ENCODE measurements at places on chromosomes 4 and X.
A peak's percentile ranks its signal among the peaks of the same experiment; 100 is the strongest.

GRCh38 chr4:78119698-78120097 lies 62.6 kb downstream of the FRAS1 start:
- no peak for DNase-seq

DNA sequence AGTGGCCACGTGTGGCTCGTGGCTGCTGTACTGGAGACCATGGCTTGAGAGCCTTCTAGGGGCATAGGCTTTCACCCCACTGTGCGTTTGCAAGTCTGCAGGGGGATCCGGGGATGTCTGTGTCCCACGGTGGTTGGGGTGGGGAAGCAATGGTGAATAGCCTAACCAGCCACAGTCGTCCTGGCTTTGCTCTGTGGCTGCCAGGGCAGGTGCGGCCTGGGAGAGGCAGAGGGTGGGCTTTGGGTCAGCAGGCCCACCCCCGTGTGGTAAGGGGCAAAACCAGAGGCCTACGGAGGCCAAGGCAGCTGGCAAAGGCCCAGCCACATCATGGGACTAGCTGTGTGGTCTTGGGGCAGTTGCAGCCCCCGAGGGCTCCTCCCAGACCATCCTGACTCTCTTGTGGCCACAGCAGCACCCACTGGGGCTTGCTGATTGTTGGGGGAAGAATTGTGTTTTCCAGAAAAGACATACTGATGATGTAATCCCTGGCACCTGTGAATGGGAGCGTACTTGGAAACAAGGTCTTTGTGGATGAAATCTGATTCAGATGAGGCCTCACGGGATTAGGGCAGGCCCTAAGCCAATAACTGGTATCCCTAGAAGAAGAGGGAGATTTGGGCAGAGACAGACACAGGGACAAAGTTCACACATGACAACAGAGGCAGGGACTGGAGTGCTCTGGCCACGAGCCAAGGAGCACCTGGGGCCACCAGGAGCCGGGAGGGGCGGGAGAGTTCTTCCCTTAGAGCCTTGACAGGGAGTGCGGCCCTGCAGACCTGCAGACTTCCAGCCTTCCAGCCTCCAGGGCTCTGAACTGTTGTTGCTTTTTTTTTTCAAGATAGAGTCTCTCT lies 2.9 kb downstream of the CPZ start:
- DNase-seq = no peak

- DNase-seq = no peak
Measured at GRCh38 chrX:110989447-110989846, 106.5 kb upstream of the PAK3 start.

DNA sequence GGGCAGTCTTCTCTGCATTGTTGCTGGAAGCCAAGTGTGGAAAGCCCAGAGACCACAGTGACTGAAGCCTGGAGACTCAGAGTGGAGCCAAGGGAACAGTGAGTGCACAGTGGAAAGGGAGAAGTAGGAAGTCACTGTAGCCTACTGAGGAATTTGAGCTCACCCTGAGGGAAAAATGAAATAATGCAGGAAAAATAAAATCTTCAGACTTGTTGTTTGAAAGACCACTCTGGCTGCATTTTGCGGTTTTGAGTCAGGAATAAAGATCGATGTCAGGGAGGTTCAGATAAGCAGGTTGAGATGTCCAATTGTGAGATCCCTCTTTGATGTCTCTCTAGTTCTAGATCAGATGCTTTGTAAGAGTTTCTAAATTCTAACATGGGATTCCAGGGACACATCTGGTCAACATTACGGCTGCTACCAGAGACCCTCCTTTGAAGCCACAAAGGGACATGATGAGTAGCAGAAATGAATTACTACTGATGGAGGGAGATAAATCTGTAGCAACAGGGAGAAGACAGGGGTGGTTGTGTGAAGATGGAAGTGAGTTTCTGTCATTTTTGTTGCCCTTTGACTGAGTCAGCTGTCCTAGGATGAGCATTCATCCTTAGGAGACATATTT lies 8.4 kb downstream of the ADH4 start:
- DNase-seq = no peak

GRCh38 chr4:7467471-7467870 lies 32.7 kb upstream of the PSAPL1 start:
- DNase-seq = no peak

- DNase-seq = no peak
Measured at GRCh38 chr4:115159141-115159540, 45.7 kb upstream of the NDST4 start.

GRCh38 chr4:8592366-8593263 lies at the start of gene CPZ:
Gene CPZ (plus strand): TSS chr4:8592765. CDS start chr4:8592834, 69 bp downstream.
- DNase-seq = no peak

DNA sequence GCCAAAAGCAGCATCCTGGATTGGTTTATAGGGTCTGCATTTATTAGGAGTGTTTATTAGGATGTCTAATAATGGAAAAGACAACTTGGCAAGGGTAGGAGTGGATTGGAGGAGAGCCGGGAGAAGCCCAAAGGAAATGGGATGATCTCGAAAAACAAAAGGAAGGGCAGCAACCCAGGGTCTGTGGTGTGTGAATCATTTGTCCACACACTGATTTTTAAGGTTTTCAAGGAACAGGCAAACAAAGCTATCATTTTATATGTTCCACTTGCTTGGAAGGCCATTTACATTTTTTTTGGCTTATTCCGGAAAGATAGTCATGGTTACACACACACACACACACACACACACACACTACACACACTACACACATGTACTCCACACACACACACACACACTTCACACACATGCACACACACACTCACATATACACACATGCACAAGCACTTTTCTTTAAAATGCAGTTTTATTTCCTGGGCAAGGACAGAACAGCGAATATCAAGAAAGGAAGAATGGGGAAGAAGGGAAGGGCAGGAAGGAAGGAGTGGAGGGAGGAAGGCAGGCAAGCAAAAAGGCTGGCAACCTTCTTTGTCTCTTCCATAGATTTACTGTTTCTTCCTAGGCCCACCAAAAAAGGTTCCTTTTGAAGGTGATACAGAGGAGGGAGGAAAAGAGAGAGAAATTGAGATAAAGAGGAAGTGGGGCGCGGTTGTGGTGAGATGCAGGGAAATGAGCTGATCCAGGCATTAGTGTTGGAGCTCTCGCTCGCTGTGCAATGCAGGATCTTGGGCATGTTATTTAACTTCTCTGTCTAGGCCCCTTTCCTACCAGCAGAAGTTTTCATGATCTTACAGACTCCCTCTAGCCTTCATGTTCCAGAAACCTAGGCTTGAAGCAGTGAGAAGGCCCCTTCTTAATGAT lies 88.6 kb upstream of the MAML3 start:
- no peak for DNase-seq

- DNase-seq = no peak
Measured at GRCh38 chrX:153794897-153795816, 689 bp downstream of the SSR4 start.

- no peak for DNase-seq
Measured at GRCh38 chrX:150715184-150715583, 22.0 kb downstream of the MTMR1 start.

DNA sequence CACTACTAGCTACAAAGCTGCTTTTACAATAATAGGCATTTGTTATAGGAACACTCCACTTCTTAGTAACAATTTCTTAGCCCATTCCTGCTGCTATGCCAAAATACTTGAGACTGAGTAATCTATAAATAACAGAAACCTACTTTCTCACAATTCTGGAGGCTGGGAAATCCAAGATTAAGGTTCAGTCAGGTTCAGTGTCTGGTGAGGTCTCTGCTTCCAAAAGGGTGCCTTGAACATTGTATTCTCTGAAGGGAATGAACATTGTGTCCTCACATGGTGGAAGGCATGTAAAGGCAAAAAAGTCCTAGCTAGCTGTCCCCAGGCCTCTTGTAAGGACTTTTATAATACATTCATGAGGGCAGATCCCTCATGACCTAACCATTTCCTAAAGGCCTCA lies 7.0 kb downstream of the SLC9B1 start:
- DNase-seq = no peak

GRCh38 chr4:67436742-67437141 lies 108.6 kb downstream of the CENPC start:
- no peak for DNase-seq

DNA sequence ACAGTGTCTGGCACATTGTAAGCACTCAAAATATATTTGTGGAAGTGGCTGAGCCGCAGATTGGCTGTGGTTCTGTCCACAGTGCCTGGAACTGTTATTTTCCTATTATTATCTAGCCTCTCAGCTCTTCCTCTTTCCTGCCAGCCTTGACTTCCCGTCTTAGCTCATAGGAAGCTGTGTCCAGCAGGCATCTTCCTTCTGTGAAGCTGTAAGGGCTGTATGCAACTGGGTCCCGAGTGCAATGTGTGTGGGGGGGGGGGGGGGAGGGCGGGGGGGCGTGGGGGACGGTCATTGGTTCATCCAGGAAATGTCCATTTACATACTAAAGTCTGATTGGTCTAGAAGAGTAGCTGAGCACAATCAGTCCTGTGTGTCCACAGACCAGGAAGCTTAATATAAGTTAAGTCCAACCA lies 210.7 kb downstream of the PDGFRA start:
- peak; percentile 16 for DNase-seq

DNA sequence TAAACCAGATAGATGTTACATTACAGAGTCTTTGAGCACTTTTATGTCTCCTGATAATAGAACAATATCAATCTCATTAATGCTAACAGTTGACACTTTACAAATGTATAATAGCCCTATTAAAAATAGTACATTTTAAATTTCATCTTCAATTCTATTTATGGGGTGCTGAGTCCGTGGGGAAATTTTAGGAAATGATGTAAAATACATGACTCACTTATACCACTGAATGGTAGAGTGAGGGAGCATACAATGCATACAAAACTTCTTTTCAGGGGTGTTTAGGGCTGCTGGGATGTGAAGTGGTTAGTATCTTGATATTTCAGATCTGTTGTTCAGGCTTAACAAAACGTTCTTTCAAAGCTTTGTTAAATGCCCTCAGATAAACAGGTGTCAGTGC lies 696.2 kb downstream of the TRAM1L1 start:
- DNase-seq = no peak

DNA sequence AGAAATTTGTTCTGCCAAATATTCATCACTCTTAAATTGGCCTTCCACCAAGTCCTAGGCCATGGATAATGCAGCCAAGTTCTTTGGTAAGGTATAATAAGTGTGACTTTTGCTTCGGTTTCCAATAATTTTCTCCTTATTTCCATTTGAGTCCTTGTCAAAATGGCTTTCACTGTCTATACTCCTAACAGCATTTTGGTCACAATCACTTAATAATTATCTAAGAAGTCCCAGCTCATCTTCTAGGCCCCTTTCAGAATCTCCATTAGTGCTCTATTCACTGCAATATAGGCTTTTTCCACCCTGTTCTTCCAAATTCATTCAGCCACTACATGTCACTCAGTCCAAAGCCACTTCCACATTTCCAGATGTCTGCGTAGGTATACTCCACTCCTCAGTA lies 51.0 kb upstream of the SPIN4 start:
- DNase-seq = no peak

GRCh38 chrX:53004038-53004437 lies 44.6 kb upstream of the GPR173 start:
- DNase-seq = no peak

DNA sequence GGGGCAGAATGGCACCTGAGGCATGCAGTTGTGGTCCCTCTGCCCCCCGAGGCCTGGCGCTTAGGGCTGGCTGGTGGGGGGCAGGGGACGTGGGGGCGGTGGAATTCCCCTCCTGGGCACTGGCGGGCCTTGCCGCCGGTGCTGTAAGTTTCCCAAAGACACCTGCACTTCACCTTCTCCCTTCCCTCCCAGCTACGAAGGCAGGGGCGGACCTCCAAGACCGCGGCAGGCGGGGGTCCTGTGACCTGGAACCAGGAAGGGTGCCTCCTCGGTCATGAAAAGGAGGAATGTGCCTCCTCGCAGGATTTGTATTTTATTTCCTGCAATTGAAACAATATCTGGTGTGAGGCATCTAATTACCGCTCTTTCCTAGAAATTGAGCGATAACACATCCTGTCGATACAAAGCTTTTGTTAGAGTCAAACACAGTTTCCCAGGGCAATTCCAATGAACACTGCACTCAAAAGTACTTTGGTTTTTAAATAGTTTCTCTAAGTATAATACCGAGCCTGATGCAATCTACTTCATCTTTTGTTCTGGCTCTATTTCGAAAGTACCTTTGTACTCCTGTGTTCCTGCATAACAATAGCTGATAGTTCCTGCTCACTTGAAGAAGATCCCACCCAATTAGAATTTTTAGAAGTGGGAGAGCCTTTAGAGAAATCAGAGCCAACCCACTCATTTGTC lies 12.3 kb upstream of the ADRA2C start:
- no peak for DNase-seq

DNA sequence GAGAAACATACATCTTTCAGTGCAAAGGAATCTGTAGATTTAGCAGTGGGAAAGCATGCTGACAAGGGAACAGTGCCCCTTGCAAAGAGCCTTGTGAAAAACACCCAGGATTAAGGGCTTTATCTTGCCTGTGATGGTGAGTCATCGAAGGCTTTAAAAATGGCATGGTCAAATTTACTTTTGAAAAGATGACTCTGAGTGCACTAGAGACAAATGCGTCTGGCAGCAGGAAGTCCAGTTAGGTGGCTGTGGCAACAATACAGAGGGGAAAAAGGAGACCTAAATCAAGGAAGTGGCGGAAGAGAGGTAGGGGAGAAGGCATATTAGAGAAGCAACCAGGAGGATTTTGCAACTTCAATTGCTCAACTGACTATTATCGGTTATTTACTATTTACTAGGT lies 472.6 kb upstream of the CPEB2 start:
- DNase-seq = no peak

GRCh38 chrX:39328661-39329060 lies 527.4 kb downstream of the MID1IP1 start:
- DNase-seq = no peak

GRCh38 chr4:146379744-146380143 lies 142.0 kb downstream of the SLC10A7 start:
- no peak for DNase-seq

DNA sequence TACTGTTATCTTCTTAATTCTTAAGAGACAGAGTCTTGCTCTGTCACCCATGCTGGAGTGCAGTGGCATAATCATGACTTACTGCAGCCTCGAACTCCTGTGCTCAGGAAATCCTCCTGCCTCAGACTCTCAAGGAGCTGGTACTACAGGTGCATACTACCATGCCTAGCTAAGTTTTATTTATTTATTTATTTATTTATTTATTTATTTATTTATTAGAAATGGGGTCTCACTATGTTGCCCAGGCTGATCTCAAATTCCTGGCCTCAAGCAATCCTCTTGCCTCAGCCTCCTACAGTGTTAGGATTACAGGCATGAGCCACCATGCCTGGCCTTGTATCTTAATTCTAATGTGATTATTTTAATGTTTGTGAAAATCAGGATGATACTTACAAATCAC lies 125.6 kb downstream of the THOC2 start:
- DNase-seq = no peak

DNA sequence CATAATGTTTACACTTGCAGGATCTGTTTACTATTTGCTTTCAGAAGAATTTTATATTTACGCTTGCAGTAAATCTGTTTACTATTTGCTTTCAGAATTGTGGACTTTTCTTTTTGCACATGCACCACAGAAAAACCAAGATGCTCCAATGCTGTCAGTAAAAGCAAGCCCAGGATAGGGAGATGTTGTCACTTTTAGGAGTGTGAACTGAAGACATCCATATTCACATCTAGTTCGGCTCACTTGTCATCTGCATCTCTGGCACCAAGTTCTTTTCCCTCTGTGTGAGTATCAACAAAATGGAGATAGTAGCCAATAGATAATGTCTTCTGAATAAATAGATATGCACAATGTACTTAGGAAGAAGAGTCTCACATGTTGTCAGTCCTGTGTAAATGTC lies 109.3 kb upstream of the MXRA5 start:
- no peak for DNase-seq
